ENCODE measurements at places on chromosomes 16 and 17. TPM values are rescaled to one million over a fixed set of nuclear protein-coding genes. Genes with fewer than 3 reads are reported as not detected.

SEPTIN1 gene
- 0.55 TPM for total RNA-seq

DNA sequence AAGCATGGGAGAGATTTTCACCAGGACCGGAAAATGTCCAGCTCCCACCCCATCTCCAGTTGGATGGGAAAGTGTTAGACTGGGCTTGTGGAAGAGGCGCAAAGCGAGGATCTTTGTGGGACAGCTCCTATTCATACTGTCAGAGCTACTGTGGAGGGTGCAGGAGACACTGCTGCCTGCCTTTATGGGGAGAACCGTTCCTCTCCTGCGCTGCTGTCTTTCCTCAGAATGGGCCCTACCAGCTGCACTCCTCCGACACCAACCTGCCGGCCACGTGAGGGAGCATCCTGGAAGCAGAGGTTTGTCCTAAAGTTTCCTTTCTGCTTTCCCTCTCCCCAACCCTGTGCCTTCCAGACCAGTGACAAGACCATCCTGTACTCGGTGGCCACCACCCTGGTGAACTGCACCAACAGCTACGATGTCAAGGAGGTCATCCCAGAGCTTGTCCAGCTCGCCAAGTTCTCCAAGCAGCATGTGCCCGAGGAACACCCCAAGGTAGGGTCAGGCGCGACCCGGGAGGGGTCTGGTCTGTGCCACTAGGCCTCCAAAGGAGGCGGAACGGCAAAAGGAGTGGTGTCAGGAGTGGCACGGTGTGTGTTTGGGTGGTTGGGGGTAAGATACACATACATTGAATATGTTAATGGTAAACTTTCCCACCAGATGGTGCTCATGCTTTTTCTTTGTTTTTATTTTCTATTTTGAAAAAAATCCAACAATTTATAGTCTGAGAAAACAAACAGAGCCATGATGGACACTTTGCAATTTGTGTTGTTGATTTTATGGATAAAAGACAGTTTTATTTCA lies 23.0 kb downstream of the SLC35G3 start:
- DNase-seq: peak; percentile 64

- DNase-seq: peak; percentile 72
These were observed 450.3 kb upstream of the CDH11 start for GRCh38 chr16:65572156-65572555.

DNA sequence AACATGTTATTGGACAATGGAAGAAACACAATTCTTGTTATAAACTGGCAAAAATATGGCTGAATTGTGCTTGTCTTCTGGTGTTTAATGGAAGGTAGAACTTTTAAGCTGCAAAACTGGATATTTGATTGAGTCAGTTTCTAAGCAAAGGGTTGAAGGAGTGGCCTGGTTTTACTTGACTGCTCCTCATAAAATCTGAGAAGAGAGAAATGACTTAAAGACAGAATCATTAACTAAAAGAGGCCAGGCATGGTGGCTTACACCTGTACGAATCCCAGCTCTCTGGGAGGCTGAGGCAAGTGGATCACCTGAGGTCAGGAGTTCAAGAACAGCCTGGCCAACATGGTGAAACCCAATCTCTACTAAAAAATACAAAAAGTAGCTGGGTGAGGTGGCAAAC lies 770.7 kb downstream of the CDH11 start:
- DNase-seq: no peak
